ENCODE measurements at places on chromosomes 12 and 14. TPM values are rescaled to one million over a fixed set of nuclear protein-coding genes. Genes with fewer than 3 reads are reported as not detected.

The HPD gene
- total RNA-seq = 2.5 TPM

The PRKD1 gene
- 14.9 TPM for total RNA-seq

The KRT5 gene
- total RNA-seq = 0.65 TPM

The KSR2 gene
- total RNA-seq = 1.0 TPM

The RNASE1 gene
- total RNA-seq = 694 TPM

- peaks cover 38% of the 10 kb centered on the region for H3K4me1 ChIP-seq
- H3K36me3 ChIP-seq = no peaks in the 10 kb centered on the region
- peak overlapping the region; percentile 68 for H3K27ac ChIP-seq
- H3K27me3 ChIP-seq = no peaks in the 10 kb centered on the region
Observed at GRCh38 chr14:21038441-21039422, 3.4 kb upstream of the RNASE7 start.

DNA sequence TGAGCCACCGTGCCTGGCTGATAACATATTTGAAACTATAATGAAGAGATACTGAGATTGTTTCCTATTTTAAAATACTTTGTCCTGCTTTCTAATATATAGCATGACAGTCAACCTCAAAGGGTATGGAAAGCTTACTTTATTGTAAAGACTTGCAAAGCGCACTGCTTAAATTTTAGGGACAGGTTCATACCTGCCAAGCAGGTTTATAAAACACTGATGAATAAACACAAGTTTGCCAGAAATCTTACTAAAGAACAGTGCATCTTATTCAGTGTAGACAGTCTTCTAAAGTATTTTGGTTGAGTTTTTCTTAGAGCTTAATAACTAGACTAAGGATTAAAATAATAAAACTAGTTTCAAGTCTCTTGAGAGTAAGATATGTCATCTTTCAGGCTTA lies 4.8 kb downstream of the C12orf71 start:
- no peak for DNase-seq
- no peak overlapping the region for H3K27ac ChIP-seq
- no peaks in the 10 kb centered on the region for H3K36me3 ChIP-seq
- H3K4me1 ChIP-seq = peaks cover 4% of the 10 kb centered on the region

DNA sequence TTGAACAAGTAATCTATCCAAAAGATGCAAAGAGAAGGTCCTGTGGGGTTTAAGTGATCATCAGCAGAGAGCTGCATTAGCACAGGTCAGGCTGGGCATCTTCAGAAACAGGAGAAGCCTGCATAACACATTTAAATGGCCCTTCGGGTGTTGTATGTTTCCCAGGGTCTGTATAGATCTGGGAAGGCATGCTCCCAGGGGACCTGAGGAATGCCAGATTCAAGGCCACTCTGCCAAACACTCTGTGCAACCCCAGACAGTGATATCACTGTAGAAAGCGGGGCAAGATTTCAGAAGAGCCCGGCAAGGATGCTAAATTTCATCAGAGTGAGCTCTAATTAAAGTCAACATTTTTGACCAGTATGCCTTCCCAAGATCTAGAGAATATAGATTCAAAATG lies 92.9 kb downstream of the ARMH4 start:
- H3K36me3 ChIP-seq = no peaks in the 10 kb centered on the region
- H3K27me3 ChIP-seq = no peaks in the 10 kb centered on the region
- no peak for DNase-seq
- H3K4me1 ChIP-seq = no peaks in the 10 kb centered on the region

- H3K4me1 ChIP-seq = no peaks in the 10 kb centered on the region
- H3K27me3 ChIP-seq = peaks cover 7% of the 10 kb centered on the region
- H3K36me3 ChIP-seq = no peaks in the 10 kb centered on the region
- H3K27ac ChIP-seq = no peak overlapping the region
Observed at GRCh38 chr14:92914087-92914656, 8.8 kb upstream of the CHGA start.

DNA sequence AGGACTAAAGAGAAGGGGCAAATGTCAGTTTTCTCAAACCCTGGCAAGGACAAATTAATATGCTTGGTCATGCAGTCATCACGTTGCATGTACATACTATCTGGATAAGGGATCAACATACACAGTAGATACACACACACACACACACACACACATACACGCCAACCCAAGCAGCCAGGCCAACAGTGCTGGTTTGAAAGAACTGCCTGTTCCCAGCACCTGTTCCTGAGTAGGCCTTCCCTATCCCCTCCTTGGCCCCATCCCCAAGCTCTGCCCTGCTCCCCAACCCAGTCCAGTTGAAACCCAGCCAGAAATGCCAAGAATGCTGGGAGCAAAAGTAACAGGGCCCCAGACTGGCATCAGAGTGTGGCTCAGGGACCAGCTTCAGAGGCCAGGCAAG lies 4.4 kb downstream of the ITGA7 start:
- no peak overlapping the region for H3K27ac ChIP-seq
- peaks cover 14% of the 10 kb centered on the region for H3K27me3 ChIP-seq
- H3K36me3 ChIP-seq = no peaks in the 10 kb centered on the region
- H3K4me3 ChIP-seq = no peak overlapping the region

DNA sequence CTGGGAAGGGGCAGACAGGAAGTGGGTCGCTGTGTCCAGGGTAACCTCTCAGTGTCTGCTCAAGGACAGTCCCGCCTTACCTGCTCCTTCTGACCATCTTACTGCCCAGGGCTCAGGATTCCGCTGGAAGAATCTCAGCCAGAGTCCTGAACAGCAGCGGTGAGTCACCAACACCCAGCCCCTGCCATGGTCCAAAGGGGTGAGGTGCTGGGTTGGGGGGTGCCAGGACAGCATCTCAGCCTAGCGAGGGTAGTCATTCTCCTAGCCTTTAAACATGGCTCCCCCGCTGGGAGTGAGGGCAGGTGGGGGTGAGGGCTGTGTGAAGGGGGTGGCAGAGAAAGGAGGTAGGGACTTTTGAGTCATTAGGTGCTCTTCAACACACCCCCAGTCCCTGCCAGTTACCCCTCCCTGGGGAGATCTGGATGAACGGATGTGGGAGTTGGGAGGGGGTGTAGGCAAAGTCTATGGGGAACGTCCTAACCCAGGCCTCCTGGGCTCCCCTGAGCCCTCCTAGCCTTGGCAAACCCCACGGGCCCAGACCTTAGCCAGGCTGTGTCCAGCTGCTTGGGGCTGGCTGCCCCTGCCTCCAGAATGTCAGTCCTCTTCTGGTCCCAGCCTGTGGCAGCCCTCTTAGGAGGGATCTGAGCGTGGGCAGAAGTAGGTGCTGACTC lies 2.5 kb downstream of the TAMALIN start:
- DNase-seq = no peak
- peaks cover 35% of the 10 kb centered on the region for H3K36me3 ChIP-seq
- peaks cover 61% of the 10 kb centered on the region for H3K4me1 ChIP-seq
- peak overlapping the region; percentile 92 for H3K27ac ChIP-seq
- H3K4me3 ChIP-seq = peak overlapping the region; percentile 74
- peaks cover 19% of the 10 kb centered on the region for H3K27me3 ChIP-seq

DNA sequence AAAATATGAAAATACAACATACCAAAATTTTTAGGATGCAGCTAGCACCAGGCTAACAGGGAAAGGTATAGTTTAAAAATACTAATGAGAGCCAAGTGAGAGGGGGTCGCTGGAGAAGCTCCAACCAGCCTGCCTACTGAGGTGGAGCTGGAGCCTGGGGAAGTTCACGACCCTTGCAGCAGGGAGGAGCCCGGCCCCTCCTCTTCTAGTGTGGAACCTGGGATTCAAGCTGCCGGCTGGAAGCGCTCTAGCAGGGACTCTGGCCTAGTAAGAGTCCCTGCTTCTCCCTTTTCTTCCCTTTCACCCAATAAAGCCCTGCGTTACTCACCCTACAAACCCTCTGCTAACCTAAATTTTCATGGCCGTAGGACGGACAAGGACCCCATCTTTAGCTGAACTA lies 5.0 kb upstream of the KCNK13 start:
- no peaks in the 10 kb centered on the region for H3K36me3 ChIP-seq
- H3K4me3 ChIP-seq = no peak overlapping the region
- DNase-seq = no peak
- H3K27me3 ChIP-seq = peaks cover 74% of the 10 kb centered on the region
- H3K4me1 ChIP-seq = peaks cover 19% of the 10 kb centered on the region

- no peak overlapping the region for H3K4me3 ChIP-seq
- DNase-seq = no peak
- H3K27me3 ChIP-seq = no peaks in the 10 kb centered on the region
- no peaks in the 10 kb centered on the region for H3K36me3 ChIP-seq
Observed at GRCh38 chr14:68864361-68864750, 71.5 kb upstream of the ZFP36L1 start.

DNA sequence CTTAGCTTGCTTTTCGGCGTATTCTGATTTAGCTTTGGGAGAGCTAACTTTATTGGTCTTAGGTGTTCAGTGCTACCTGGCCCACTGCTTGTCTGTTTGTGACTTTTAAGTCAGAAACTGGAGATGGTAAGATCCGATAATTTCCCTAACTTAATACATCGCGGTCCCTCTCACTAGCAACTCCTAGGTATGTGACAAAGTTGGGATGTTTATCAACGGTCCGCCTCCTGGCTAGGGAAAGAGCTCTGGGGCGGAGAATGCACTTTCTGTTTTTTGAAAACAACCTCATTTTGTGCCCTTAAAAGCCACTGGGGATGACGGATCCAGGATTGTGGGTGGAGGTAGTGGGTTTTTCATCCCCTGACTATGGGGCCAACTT lies 1.2 kb downstream of the CDKN1B start:
- no peak for DNase-seq
- peak overlapping the region; percentile 91 for H3K4me3 ChIP-seq
- H3K27me3 ChIP-seq = no peaks in the 10 kb centered on the region
- H3K4me1 ChIP-seq = peaks cover 69% of the 10 kb centered on the region
- peak overlapping the region; percentile 99 for H3K27ac ChIP-seq

GRCh38 chr14:21556378-21557083 lies 23.3 kb downstream of the OR10G3 start:
- no peak overlapping the region for H3K4me3 ChIP-seq
- no peaks in the 10 kb centered on the region for H3K36me3 ChIP-seq
- no peaks in the 10 kb centered on the region for H3K4me1 ChIP-seq
- peak overlapping the region; percentile 56 for H3K27ac ChIP-seq
- DNase-seq = no peak
- H3K27me3 ChIP-seq = no peaks in the 10 kb centered on the region
